ENCODE measurements at places on chromosomes 6 and 20. TPM values are rescaled to one million over a fixed set of nuclear protein-coding genes. Genes with fewer than 3 reads are reported as not detected.

Gene PKHD1
- total RNA-seq, result not detected

Gene KCNQ5
- total RNA-seq, result 3.8 TPM

- DNase-seq, result no peak
Observed at GRCh38 chr6:154378518-154378917, 21.9 kb upstream of the IPCEF1 start.

- DNase-seq, result no peak
Observed at GRCh38 chr6:148836751-148837150, 89.9 kb downstream of the UST start.

DNA sequence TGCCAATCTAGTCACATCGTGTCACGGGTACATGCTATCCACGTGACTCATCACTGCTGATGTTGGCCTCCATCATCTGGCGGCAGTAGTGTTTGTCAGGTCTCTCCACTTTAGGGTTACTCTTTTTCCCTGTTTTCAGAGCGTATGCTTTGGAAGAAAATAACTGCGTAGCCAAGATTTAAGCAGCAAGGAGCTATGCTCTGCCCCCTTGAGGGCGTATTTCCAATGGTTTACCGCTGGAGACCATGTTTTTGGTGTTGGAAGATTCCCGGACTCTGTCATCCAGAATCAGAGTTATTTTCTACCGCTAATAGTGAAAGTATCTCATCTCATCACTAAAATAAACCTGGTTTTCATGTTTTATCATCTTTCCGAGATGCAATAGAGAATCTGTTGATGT is 306.5 kb downstream of the C6orf118 start:
- DNase-seq, result no peak

DNA sequence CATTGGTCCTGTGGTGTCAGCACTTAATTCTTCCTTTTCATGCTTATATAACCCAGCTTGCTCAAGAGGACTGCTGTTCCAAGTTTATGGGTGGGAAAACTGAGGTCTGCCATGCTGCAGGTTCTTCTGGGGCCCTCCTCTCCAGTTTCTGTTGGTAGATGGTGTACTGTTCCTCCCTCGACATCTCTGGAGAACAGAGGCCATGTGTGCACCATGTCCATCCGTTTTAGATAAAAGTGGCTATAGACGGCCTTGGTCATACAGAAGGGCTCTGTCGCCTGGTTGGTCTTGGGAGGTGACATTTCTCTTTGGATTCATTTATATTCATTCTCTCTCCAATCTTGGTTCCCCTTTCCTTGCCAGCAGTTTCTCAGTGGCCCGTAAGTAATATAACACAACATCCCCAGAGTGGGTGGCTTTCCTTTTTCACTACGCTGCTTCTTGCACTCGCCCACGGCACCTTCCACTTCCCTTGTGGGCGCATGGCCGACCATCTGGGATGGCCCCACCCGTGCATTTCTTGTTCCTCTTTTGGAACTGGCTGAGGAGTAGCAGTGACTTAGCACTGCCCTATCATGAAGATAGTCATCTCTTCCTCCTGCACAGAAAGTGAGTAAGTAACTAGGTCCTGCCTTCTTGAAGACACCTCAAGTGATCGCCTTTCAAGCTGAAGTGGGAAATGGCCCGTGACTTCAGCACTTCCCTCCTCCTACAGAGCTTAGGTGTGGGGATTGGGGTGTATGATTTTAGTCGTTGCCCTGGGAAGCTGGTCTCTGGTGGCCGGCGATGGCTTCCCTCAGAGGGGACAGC is 94.2 kb downstream of the RREB1 start:
- DNase-seq, result no peak

GRCh38 chr20:50571466-50571865 is 61.3 kb downstream of the PTPN1 start:
- DNase-seq, result no peak

GRCh38 chr6:31614684-31615578 is at the start of gene AIF1:
TSS of gene AIF1 (plus strand) at chr6:31615234. CDS start at chr6:31615330, 96 bp downstream.
- no peak for DNase-seq

DNA sequence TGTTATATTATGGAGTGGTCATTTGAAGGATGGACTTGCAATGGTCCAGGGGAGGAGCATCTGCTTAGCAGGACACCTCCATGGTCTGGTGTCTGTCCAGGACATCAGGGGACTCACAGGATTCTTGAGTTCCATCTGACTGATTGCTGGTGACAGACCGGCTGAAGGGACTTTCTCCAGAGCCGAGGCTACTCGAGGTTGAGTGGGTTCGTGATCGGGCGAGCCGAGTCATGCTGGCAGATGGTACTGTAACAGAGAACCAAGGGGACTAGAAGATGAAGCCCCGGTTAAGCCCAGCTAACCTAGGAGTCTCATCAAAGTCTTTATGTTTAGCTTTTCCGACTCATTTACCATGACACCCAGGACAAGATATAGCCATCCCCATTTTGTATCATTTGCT is 7.5 kb upstream of the SLA2 start:
- no peak for DNase-seq

GRCh38 chr6:168670401-168670985 is 229.5 kb downstream of the SMOC2 start:
- DNase-seq, result no peak

GRCh38 chr6:18509871-18510643 is 122.9 kb downstream of the RNF144B start:
- DNase-seq, result no peak

All from CD8-positive, alpha-beta T cell (primary cell).